ENCODE measurements at places on chromosomes 12 and 14.

DNA sequence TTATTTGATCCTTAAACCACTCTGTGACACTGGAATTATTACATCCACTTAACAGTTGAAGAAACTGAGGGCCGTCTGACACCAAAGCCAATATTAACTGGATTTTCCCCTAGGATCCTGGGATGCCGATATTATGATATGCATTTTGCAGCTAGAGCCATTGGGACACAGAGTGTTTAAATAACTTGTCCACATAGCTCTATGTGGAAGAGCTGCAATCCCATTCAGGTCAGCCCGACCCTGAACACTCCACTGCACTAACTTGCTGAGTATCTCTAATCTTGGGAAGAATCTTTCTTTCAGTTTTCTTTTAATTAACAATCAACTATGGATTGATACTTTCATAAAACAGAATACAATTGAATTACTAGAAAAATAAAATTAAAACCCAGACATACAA lies 37.9 kb downstream of the RMST start:
- no peak for DNase-seq

DNA sequence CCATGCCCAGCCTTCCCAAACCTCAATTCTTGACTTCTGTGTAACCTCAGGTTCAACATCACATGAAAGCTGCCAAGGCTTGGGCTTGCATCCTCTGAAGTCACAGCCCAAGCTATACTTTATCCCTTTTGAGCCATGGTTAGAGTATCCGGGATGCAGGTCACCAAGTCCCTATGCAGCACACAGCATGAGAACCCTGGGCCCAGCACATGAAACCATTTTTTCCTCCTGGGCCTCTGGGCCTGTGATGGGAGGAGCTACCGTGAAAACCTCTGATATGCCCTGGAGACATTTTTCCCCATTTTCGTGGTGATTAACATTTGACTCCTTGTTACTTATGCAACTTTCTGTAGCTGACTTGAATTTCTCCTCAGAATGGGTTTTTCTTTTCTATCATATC lies 25.8 kb upstream of the DIO2 start:
- DNase-seq, result no peak

DNA sequence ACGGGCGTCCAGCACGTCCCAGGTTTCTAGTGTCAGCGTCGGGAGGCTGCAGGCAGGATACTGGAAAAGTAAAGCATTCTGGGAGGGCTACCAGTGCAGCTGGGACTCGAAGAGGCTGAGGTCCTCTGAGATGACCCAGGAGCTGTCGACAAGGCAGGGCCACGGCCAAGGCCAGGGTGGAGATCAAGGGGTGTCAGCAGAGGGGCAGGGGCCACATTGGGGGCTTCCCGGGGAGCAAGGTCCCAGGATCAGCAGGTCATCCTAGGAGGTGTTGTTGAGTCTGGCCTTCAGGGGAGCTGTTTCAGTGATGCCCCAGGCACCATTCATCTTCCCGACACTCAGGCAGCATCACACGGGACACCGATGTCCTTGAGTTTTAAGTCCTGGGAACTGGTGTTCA lies 377.8 kb upstream of the SFSWAP start:
- DNase-seq, result no peak

DNA sequence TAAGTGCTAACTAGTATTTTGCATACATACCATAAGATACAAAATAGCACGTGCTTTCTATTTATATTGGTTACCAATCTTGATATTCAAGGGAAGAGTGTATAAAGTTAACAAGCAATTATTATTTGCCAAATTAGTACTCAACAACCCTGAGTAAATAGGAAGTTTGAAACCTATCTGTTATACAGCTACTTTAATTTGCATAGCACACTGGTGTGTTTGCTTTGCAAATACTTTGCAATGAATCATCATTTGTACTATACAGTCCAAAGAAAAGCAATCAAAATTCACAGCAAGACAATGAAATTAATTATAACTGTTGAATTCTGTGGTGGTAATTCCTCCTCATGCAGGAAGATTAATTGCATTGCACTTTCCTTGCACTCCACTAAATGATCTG lies 469.1 kb downstream of the PRKD1 start:
- no peak for DNase-seq

DNA sequence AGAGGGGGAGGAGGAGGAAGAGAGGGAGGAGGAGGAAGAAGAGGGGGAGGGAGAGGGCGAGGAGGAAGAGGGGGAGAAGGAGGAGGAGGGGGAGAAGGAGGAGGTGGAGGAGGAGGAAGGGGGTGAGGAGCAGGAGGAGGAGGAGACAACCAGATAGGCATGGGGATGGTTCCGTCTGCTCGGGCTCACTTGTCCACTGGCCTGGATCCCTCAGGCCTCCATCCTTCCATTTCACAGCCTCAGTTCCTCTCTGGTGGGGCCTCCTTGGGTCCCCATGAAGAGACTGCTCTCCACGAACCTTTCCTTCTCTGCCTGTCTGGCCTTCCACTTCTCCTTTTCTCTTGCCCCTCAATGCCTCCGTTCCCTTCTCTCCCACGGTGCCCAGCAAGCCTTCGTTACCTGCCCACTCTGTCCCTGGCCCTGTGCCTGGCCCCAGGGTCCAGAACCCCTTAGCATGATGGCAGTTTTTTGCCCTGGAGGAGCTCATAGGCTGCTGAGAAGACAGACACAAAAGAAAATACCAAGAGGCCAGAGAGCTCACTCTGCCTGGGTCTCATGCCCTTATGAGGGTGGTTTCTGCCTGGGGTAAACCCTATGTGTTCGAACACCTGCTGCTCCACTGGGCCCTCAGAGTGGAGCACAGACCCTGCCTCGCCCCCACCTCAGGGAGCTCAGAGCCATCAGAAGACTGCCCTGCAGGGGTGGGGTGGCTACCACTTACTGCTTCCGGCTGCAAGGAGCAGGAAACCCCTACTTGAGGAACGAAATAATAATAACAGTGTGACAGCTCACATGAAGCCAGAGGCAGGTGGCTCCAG lies 11.7 kb upstream of the CACNA2D4 start:
- peak; percentile 32 for DNase-seq
